NCI-H69 (cell line): ENCODE measurements at places on chromosomes 6 and 20.

GRCh38 chr20:39778431-39778830 lies 816.3 kb downstream of the DHX35 start:
- DNase-seq, result no peak

DNA sequence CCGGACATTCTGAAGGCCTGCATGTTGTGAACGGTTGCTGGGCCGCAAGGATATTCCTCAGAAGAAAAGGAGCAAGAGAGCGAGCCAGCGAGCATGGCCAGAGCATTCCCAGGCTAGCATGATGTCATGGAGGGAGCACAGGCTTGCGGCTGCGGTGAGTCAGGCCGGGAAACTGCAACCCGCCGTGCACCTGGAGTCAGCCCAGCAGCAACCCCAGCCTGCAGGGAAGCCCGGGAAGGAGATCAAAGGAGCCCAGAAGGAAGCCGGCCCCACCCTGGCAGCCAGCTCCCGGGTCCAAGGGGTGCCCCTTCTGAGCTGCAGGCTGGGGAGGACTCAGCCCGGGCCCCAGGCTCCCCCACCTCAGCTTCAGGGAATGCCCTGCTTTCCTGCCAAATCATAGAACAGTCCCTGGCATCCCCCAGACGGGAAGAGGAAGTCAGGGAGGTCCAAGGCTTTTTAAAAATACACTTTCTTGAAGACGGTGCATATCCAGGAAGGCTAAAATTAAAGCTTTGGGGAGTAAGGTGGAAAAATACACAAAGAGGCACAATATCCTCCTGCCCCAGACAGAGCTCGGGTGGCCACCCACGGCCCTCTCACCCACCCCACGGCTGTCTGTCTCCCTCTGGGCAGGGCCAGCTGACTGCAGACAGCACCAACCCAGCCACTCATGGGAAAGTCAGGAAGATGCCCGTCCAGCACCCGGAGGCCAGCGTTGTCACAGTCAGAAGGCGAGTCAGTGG lies 53.7 kb downstream of the BMP7 start:
- peak; percentile 26 for DNase-seq

DNA sequence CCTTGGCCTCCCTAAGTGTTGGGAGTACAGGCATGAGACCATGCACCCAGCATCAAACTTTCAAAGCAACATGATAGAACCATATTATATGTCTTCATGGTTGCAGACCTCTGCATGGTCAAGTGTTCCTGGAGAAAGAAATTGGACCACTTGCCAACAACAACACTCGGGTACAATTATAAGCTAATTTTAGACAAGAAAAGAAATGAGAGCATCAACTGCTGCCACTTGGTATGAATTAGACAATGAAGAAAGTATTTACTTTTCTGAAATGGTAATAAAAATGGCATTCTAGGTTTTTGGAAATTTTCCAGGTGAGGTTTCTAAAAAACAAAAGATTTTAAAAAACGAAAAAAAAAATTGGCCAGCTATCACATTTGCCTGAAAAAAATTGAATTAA lies 7.7 kb upstream of the PM20D2 start:
- peak; percentile 12 for DNase-seq

- no peak for DNase-seq
These were observed 49.0 kb downstream of the PPP1R14C start for GRCh38 chr6:150191809-150192208.

- DNase-seq, result peak; percentile 98
These were observed at the start of gene GMDS for GRCh38 chr6:2245103-2245876. Gene GMDS, minus strand, starts transcription at chr6:2245605.

- no peak for DNase-seq
These were observed 1.3 kb upstream of the HLA-B start for GRCh38 chr6:31358302-31358701.

GRCh38 chr6:88899569-88900316 lies 63.7 kb downstream of the RNGTT start:
- DNase-seq, result peak; percentile 7

DNA sequence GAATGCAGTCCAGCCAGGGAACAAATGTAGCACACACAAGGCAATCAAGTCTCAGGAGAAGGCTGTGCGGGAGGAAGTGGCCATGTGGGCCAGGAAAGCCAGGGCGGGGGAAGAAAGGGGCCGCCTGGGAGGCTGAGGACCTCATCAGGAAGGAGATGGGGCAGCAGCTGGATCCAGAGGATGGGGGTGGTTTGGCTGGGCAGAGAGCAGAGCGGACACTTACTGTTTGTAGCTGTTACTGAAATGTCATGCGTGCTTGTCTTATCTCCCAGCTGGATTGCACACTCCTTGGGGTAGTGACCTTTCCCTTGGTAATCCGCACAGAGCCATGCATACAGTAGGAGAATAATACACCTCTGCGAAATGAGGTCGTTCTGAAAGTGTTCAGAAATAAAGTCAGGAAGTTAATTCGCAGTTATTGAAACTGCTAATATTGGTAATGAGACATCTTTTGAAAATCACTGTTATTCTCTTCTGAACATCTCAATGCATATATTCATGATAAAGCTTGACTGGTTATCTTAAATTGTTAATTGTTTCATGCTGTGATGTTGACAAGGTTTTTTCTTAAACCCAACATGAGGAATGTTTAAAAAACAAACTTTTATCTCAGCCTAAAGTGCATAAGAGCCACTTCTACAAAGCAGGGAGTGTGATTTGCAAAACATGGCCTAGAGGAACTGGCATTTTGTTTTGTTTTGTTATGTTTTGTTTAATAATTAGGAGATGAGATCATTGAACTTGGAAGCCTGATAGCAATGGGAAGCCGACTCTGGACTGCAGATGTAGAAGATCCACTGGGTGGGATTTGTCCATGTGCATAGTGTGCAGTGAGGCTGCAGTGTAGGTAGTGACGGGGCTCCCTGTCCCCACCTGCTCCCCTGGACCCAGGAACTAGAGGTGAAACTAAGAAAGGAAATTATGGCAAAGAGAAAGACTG lies 18.0 kb upstream of the MAP3K4 start:
- no peak for DNase-seq

DNA sequence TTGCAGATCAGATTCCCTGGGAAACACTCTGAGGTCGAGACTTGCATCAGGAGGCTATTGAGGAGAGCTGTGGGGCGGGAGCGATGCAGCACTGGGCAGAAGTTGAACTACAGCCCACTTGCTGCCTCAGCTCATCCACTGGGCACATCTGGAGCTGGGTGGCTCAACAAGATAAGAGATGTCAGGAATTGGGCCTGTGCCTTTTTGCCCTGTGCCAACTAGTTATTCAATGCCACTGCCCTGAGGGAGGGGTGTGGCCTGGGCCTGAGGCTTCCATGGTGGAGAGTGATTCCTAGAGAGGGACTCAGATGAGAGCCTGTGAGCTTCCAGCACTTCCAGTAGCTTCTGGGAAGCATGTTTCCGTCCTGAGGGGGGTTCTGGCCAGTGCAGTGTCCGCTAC lies 32.7 kb downstream of the BRPF3 start:
- no peak for DNase-seq

DNA sequence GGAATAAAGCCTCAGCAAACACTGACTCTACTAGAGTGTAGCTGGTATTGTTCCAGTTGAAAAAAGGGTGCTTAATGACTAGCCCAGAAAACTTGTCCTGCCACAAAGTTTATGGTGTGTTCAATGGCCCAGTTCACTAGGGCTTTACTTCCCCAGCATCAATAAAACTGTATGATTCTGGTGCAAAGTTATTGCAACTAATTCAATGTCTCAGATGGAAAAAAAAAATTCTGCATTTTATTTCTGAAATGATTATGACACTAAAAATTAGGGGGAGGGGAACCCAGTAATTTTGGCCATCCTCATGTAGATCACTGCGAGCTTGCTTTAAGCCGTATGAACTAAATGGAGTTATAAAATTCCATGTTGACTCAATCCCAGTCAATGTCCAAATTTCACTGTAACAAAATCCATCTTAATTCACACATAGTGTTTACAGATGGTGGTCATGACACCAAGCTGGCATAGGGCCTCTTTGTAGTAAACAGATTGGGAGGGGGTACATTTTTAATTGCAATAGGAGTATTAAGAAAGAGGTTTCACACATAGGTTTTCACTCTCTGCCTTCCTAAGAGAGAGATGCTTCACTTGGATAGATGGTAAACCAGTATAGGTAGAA lies 41.2 kb downstream of the PTPRK start:
- peak; percentile 78 for DNase-seq

GRCh38 chr6:7933794-7934193 lies 23.2 kb upstream of the TXNDC5 start:
- no peak for DNase-seq

- DNase-seq, result no peak
These were observed 6.3 kb upstream of the APMAP start for GRCh38 chr20:24998631-24999445.

GRCh38 chr6:159116343-159116742 lies 52.9 kb upstream of the FNDC1 start:
- no peak for DNase-seq

GRCh38 chr6:107560657-107561056 lies 70.7 kb downstream of the SOBP start:
- peak; percentile 48 for DNase-seq

- DNase-seq, result no peak
These were observed 166.9 kb downstream of the SLC16A10 start for GRCh38 chr6:111254004-111254778.

GRCh38 chr20:31713312-31714273 lies 9.1 kb downstream of the BCL2L1 start:
- no peak for DNase-seq

DNA sequence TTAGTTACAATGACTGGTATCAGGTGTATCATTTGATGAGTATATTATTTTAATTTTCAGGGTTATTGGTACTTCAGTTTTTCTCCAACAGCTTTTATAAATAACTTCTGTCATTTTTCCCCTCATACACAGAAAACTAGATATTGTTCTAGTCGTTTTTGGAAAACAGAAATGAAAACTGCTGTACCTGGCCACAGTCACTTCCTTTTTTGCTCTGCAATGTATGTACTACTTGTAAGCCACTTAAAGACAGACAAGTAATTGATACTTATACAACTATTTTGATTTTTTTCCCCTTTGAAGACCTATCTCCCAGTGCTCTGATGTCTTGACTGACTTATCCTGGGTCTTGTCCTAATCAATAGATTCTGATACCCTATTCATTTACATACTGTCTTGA lies 218.6 kb upstream of the RUNX2 start:
- DNase-seq, result no peak

- DNase-seq, result no peak
These were observed 28.1 kb upstream of the ADTRP start for GRCh38 chr6:11806561-11807317.

GRCh38 chr6:17831135-17831534 lies 124.4 kb upstream of the NUP153 start:
- no peak for DNase-seq

DNA sequence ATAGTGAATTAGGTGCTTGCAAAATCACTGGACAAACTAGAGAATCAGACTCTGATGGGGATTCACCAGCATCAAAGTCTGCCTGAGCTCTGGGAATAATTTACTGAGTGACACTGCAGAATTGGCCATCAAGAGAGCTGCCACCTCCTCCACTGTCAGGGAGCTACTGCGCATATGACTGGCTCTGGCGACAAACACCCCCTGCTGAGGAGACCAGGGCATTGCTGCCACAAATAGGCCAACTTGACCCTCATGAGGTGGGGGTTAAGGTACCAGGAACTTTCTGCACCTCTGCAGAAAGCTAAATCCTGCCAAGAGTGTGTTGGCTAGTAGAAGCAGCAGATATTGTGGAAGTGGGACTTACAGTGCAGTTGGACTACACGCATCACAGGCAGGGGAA lies 88.0 kb downstream of the CDS2 start:
- DNase-seq, result no peak

DNA sequence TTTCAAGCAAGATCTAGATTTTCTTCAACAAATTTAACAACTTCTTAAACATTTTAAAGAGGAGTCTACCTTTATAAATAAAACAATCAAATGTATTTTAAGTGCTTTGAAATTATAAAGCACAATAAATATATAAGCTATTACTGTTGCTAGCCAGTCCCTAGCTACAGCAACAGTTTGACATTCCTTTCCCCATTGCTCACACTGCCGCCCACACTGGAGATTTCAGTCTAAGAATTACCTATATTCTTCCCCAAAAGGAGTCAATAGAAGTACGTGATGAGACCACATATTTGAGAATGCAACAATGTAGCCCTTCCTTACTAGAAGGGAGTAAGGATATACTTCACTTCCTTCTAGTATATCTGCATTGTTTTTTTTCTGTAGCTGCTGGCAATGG lies 65.3 kb upstream of the RNF146 start:
- DNase-seq, result no peak

DNA sequence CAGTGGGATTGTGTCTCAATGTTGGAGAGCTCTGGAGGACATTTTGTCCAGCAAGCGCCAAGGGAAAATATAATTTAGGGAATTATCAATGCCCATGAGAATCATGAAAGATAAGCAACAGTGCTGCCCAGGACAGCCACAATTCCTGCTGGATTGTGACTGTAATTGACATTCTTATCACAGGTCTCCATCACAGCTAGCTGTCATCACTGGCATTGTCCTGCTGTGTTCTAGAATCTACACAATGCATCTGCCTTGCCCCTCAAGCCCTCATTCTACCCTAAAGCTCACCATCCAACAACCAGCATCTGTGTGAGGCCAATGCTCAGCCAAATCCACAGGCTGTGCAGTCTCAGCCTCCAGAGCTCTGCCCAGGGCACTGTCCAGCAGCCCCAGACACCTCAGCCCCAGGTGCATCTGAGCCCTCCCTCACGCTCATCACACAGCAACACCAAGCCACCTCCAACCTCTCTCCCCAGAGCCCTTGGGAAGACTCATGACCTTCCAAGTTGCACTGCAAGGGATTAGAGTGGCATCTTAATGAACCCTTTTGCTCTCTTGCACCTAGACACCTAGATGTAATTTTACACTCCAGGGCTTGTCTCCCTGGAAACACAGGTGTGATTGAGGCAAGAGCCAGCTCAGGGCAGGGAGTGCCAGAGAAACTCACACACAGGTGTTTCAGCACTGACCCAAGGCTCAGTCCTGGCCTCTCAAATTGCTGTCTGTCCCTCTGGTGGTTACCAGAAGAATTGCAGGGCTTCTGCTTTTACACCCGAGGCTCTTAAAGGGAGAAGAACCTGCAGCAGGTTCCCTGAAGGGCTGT lies 85.2 kb upstream of the PHACTR3 start:
- peak; percentile 67 for DNase-seq

GRCh38 chr6:152828431-152828830 lies 77.8 kb downstream of the VIP start:
- DNase-seq, result peak; percentile 17

- peak; percentile 77 for DNase-seq
These were observed 1.1 kb upstream of the AFDN start for GRCh38 chr6:167825332-167826229.

DNA sequence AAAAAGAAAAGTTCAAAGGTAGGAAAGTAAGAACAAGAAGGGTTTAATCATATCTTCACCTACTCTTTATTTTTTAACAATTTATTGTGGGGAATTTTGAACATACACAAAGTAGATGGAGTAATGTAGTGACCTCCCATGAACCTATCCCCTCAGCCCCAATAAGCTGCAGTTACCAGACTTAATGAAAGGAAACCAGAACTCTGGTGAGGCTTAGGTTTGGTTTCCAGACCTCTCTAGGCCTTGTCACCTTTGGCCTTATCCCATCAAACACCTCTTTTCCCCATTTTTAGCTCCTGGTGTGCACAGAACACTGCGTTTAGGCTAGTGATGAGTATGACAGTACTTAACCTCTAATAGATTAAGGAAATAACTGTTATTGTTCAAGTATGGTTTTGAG lies 42.0 kb downstream of the CBFA2T2 start:
- peak; percentile 44 for DNase-seq
